ENCODE measurements at places on chromosomes 1 and 21.
A peak's percentile ranks its signal among the peaks of the same experiment; 100 is the strongest.

GRCh38 chr1:180042988-180043622 lies 88.5 kb downstream of the CEP350 start:
- DNase-seq = peak; percentile 81

GRCh38 chr1:115224636-115225035 lies 113.4 kb downstream of the NGF start:
- no peak for DNase-seq

DNA sequence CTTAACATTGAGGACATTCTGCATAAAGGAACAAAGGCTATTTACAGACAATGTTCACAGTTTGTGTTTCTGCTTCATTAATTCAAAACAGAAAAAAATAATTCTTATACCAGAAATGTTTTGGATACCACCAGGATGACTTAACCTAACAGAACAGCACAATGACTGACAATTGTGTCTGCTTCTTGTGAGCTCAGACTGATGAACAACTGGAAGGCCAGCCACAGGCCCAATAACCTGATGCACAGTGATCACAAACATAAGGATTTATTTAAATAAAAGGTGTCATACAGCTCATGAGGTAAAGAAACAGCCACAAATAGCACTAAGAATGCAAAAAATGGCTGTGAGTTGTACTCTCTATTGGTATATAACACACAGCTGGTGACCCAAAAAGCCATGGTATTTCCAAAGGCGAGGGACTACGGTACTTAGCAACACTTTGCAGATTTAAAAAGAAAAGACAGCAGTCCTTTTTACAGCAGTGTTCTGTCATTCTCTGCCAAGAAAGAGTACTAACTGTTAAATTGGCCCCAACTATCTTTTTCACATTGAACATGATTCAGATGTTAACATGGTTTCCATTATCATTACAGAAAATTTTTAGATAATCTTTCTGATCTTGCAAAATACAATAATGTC lies 32.1 kb upstream of the DDAH1 start:
- peak; percentile 57 for DNase-seq

GRCh38 chr1:54024358-54024757 lies 6.4 kb upstream of the LDLRAD1 start:
- no peak for DNase-seq

DNA sequence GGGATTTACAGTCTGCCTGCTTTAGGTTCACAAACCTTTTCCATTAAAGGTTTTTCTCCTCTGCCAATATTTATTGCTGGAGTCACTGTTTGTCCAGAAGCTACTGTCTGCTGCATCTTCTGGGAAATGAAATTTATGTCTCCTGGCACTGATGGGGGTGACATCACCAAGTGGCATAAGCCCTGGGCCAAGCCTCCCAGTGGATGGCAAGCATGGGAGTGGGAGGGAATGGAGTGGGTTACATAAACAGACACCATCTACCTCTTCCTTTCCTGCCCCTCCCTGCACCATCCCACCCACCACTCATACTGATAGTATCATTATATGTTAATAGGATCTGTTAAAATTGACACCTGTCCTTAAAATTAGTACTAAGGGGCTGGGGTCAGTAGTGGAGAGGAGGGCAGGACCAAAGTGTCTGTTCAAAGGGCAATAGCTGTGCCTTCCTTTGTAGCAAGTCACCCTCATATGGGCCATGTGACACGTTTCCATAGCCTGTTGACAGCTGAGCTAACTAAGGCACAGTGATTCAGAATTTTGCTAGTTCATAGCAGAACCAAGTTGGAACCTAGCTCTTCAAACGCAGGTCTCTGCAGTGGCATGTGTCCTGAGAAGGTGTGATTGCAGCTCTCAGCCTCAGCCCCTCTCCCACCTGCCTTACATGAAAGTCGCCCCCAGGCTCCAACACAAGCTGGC lies 71.0 kb downstream of the MAB21L3 start:
- DNase-seq = no peak

DNA sequence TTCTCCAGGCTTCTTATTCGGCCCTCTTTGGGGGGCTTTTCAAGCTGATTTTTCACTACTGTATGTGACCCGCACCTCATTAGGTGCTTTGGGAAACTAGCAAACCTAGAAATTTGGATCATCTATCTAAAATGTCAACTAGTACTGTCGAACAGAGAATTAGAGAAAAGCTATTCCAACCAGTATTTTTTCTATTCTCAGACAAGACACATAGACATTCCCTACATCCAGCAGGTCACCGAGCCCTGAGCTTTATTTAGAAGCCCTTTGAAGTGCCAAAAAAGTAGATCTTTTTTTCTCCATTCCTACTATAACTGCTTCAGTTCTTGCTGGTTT lies 310 bp upstream of the SSR2 start:
- DNase-seq = no peak

- DNase-seq = no peak
These were observed 67.0 kb downstream of the ARHGEF16 start for GRCh38 chr1:3521426-3521825.

GRCh38 chr1:38474738-38475623 lies 384.6 kb downstream of the RRAGC start:
- no peak for DNase-seq

DNA sequence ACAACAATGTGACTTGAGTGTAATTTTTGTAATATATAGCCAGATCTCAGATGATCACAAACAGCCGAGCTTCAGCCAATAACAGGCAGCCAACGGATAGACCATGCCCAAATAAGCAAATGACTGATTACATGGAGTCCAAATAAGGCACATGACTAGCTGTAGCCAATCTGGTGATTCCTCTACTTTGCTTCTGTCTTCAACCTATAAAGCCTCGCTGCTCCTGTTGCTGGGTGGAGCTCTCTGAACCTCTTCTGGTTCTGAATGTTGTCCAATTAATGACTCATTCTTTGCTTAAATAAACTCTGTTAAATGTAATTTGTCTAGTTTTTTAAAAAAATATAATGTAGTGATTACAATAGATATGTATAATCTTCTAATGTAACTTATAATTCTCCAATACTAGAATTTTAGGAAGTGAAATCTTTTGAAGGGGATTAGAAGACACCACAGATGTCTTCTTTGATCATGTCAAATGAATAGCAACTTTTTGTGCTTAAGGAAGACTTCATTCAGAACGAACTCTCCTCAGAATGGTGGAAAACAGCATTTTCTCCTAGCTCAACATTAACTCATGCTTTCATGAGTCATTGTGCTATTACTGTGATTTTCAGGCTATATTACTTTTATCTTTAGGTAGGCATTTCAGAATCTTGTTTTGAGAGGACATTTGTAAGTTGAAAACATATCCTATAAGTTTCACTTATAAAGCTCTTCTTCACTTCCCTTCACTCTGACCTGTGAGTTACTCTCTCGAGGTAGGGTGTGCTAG lies 857.8 kb upstream of the B3GALT2 start:
- DNase-seq = peak; percentile 8

DNA sequence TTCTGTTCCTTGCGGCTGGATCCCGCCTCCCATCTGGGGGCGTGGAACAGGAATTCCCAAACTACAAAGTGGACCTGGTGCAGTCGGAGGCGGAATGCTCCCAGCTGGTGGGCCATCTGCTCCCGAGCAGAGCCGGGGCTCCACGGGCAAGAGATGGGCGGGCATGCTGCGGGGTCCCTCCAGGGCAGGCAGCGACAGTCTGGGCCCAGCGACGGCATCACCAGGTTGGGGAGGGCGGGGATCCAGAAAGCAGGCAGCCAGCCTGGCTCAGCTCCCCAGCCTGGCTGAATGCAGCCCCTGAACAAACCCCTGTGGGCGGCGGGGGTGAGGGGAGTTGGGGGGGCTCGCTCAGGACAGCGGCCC lies 3.6 kb downstream of the MEGF6 start:
- DNase-seq = no peak

DNA sequence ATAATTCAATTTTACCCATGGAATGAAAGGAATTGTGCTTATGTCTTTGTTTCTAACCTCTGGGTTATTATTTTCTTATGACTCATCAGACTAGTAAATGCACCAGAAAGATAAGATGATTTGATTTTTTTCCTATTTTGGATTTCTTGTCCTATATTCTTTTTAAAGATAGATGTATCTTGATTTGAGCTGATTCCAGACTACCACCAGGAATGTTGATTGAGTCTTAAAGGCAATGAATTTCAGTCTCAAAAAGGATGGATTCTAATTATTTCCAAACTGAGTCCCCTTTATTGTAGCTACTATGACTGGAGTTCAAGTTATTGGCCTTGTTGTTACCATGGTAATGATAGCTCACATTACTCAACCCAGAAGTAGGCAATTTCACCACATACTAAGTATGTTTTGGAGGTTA lies 95.8 kb upstream of the RGS4 start:
- DNase-seq = peak; percentile 89

GRCh38 chr1:186828611-186829454 lies at the start of gene PLA2G4A:
PLA2G4A (plus strand) TSS chr1:186828949; CDS start chr1:186854355, 25,406 bp downstream.
- peak; percentile 64 for DNase-seq

DNA sequence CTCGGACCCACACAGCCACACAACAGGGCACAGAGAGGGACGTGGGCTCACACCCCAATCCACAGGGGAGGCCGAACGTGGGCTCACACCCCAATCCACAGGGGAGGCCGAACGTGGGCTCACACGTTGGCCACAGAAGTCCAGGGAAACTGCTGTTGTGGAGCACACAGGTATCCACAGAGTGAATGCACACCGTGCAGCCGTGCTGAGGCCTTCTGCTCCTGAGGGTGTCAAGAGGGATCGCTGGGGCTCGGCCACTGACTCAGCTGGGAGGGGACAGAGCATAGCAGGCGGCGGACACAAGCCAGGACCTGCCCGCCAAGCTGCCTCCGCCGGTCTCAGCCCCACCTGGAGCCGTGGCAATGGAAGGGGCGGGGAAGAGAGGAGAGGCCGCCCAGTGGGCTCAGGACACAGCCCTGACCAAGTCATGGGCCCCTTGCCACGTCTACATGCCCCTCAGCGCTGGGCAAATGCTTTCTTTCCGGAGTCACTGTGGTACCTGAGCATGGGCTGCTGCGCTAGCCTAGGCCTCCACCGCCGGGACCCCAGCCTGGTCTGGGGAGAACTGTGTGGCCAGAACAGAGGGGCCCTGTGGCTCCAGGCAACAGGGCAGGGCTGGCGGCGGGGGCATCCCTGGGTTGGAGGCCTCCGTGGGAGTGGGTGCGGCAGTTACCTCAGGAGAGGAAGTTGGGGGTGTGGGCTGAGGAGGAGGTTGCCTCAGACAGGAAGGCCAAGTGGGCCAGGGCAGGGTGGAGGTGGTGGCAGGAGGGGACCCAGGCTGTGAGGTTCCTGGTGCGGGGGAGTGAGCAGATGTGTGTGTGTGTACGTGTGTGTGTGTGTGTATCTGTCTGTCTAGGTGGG lies 1.2 kb downstream of the SYTL1 start:
- no peak for DNase-seq

GRCh38 chr1:205626216-205626615 lies 5.6 kb downstream of the ELK4 start:
- no peak for DNase-seq

DNA sequence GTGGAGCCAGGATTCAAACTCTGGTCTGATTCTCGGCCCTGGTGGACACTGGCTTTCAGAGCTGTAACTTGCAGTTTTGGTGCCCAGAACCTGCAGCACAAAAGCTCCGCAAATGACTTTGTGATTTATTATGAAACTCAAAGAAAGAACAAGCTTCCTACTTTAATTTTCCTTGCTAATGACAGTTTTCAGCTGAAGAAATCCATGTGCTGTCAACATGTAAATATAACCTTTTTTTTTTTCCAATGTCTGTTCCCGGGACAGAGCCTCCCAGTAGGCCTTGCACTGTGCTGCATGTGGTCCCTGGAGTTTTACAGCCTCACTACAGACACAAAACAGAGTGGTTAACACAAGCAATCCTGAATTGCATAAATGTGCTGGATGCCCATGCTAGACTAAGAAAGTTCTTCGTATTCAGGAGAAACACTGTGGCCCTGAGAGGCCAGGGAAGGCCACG lies 62.3 kb upstream of the ANGPTL1 start:
- DNase-seq = no peak

DNA sequence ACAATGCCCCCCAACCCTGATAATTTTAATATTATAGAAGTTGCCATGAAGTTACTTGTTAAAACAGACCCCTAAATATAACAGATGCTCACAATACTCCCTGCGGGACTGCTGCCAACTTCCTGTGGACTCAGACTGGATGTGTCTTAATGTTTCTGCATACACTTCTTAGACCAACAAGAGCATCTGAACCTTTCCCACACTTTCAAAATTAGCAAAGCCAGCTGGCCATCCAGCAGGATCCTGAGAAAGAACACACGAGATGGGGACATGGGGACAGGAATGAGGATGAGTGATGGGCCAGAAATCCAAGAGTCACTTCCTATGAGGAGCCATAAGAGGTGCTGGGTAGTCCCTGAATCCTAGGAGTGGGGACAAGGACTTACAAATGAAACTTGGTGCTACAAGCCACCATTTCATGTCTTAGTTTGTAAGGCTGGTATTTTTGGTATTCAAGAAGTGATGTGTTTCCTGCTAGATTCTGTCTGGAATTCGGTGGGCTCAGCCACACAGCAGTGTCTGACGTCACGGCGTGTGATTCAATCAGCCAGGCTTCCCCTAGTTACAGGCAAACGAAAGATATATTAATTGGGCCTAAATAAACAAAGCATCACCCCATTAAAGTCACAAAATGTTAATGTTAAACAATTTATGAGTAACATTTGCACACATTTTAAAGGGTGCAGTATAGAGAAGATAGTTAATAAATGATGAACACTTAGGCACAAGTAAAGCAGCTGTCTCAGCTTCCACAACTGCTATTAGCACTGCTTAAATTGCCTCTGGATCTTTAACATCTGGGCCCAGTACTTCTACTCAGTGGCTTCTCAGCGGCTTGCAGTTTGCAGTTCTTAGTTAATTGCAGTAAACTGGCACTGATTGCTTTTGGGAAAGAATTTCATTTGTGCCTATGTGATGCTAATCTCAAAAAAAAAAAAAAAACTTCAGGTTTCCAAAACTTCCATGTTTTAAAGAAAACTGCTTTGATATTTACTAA lies 41.2 kb upstream of the RGS8 start:
- peak; percentile 38 for DNase-seq

DNA sequence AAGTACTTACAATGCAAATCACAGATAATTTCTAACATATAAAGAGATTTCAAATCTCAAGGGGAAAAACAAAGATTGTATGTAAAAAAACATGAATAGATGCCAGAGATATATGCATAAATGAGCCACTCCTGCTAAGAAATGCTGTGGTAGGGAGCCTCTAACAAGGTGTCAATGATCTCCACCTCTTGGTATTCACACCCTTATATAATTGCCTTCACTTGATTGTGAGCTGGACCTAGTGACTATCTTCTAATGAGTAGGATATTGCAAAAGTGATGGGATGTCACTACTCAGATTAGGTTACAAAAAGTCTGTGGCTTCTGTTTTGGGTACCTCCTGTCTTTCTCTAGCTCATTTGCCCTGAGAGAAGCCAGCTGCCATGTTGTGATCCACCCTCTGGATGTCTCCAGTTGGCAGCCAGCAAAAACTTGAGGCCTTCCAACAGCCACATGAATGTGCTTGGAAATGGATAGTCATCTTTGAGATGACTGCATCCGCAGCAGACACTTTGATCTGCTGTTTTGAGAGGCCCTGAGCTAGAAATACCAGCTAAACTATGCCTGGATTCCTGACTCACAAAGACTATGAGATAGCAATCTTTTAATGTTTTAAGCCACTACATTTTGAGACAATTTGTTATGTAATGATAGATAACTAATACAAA lies 196.1 kb upstream of the FGGY start:
- peak; percentile 49 for DNase-seq

- no peak for DNase-seq
These were observed 817.9 kb downstream of the PLA2G4A start for GRCh38 chr1:187646536-187647107.

Measured in fibroblast of skin of scalp (primary cell).